ENCODE measurements at places on chromosomes 6 and 20. TPM values are rescaled to one million over a fixed set of nuclear protein-coding genes. Genes with fewer than 3 reads are reported as not detected.

Gene IL17F
- total RNA-seq = not detected

GRCh38 chr20:43534791-43535350 is 24.0 kb upstream of the SGK2 start:
- DNase-seq = no peak
- H3K4me3 ChIP-seq = no peak overlapping the region
- no peaks in the 10 kb centered on the region for H3K36me3 ChIP-seq
- no peaks in the 10 kb centered on the region for H3K4me1 ChIP-seq
- no peak overlapping the region for H3K27ac ChIP-seq

Gene E2F1
- 42.6 TPM for total RNA-seq

DNA sequence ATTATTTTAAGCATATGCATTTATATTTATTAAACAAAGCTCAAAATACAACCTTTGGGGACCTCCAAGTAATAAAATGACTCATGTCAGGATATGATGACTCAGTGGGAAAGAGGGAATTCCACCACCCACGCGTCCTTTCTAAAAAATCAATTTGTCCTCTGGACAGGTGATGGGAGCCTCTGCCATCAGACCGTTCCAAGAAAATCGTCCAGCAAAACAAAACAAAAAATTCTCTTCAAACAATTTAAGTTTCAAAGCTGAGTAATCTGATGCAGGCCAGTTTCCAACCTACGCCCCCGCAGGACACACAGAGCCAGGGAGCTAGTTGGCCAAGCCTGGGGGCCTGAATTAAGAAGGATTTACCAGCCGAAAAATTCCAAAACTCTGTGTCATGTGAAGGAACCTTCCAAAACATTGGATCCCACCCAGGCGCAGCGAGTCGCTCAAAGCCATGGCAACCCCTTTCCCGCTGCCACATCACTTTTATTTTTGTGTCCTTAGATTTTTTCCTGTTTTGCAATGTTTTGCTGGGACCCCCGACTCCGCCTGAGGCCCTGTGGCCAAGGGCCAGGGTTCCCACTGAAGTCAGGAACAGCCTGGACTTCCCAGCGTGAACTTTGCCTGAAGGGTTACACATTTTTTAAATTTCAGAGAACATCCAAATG is 95.3 kb downstream of the NFATC2 start:
- H3K36me3 ChIP-seq = no peaks in the 10 kb centered on the region
- H3K4me3 ChIP-seq = no peak overlapping the region
- no peaks in the 10 kb centered on the region for H3K27me3 ChIP-seq
- no peak overlapping the region for H3K27ac ChIP-seq
- H3K4me1 ChIP-seq = no peaks in the 10 kb centered on the region
- peak; percentile 23 for DNase-seq

Gene AURKA
- 96.9 TPM for total RNA-seq

- H3K36me3 ChIP-seq = no peaks in the 10 kb centered on the region
- no peak overlapping the region for H3K27ac ChIP-seq
- no peak for DNase-seq
- peaks cover 4% of the 10 kb centered on the region for H3K4me1 ChIP-seq
These were observed 30.7 kb downstream of the MDFI start for GRCh38 chr6:41668968-41669367.

- DNase-seq = no peak
- no peaks in the 10 kb centered on the region for H3K27me3 ChIP-seq
- peak overlapping the region; percentile 94 for H3K27ac ChIP-seq
These were observed 34.7 kb downstream of the GHRH start for GRCh38 chr20:37226889-37227288.

DNA sequence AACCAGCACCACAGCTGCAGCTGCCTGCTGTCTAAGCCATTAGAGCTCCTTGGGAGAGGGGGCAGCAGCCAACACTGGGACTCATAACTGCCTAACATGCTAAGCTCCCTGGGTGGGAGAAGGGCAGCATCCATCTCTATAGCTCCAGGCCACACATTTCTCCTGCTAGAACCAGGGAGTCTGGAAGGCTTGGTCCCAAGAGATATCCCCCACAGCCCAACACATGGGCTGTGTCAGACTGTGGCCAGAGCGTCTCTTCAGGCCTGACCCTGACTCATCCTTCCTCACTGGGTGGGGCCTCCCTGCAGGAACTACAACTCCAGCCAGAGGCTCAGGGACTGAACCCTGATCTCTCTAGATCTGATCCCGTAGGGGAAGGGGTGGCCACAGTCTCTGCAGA is 411.1 kb downstream of the HDGFL1 start:
- no peaks in the 10 kb centered on the region for H3K4me1 ChIP-seq
- H3K27me3 ChIP-seq = no peaks in the 10 kb centered on the region
- no peak overlapping the region for H3K4me3 ChIP-seq
- DNase-seq = no peak

DNA sequence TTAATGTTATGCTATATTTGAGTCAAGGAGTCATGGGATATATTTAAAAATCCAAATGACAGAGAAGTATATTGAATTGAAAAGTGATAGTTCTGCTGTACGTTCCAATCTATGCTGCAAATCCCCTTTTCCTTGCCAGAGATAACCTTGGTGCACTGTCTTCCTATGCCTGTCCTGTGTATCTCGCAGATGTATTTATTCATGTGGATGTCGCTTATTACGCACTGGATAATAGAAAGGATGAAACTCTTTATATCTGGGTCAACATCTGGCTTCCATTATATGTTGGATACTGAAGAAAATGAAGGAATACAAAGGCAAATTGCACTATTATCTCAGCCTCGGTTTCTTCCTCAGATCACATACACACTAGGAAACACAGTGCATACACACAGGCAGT is 331.3 kb downstream of the BCKDHB start:
- no peak overlapping the region for H3K27ac ChIP-seq
- H3K36me3 ChIP-seq = no peaks in the 10 kb centered on the region
- no peak overlapping the region for H3K4me3 ChIP-seq
- no peak for DNase-seq
- peaks cover 30% of the 10 kb centered on the region for H3K4me1 ChIP-seq

- H3K27ac ChIP-seq = peak overlapping the region; percentile 2
- peaks cover 26% of the 10 kb centered on the region for H3K4me1 ChIP-seq
- no peaks in the 10 kb centered on the region for H3K27me3 ChIP-seq
- no peak overlapping the region for H3K4me3 ChIP-seq
- no peaks in the 10 kb centered on the region for H3K36me3 ChIP-seq
These were observed 165.9 kb downstream of the SASH1 start for GRCh38 chr6:148508401-148509041.

DNA sequence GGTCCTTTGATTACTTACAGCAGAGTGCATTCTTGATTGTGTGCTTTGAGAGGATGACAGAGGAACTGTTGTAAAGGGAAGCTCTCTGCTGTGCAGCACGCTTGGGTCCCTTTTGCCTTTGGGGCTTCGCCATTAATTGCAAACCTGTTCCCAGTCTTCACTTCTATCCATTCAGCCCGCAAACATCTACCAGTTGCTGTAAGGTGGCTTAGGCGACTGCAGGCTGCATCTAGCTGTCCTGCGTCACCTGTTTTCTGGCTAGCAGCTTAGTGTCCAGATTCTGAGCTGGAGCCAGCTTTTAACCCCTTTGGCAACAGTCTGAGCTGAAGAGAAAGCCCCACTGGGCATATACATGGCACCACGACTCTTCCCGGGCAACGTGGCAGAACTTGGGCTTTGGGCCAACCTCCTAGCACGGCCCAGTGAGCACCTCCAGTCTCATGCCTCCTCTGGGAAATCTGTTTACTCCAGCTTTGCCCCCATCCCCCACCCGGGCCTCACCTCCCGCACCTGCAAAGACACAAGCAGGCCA is 2.5 kb upstream of the FASTKD5 start:
- H3K4me3 ChIP-seq = no peak overlapping the region
- no peaks in the 10 kb centered on the region for H3K27me3 ChIP-seq
- DNase-seq = peak; percentile 49
- peaks cover 8% of the 10 kb centered on the region for H3K4me1 ChIP-seq

DNA sequence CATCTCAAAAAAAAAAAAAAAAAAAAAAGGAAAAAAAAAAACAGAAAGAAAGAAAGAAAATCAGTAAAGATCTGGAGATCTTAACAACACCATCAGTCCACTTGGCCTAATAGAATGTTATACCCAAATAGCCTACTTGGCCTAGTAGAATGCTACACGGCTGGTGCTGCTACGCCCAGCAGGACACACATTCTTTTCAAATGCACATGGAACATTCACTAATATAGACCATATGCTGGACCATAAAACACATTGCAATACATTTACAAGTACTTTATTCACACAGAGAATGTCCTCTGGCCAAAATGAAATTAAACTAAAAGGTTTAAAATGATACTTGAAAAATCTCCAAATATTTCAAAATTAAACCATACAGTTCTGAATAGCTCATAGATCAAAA is 80.0 kb upstream of the TNFAIP3 start:
- H3K27ac ChIP-seq = no peak overlapping the region
- no peak overlapping the region for H3K4me3 ChIP-seq
- no peaks in the 10 kb centered on the region for H3K36me3 ChIP-seq
- no peaks in the 10 kb centered on the region for H3K27me3 ChIP-seq
- H3K4me1 ChIP-seq = no peaks in the 10 kb centered on the region
- DNase-seq = no peak

- H3K27ac ChIP-seq = no peak overlapping the region
- no peaks in the 10 kb centered on the region for H3K36me3 ChIP-seq
- no peak overlapping the region for H3K4me3 ChIP-seq
- DNase-seq = no peak
These were observed 133.4 kb upstream of the DTNBP1 start for GRCh38 chr6:15796130-15796771.

DNA sequence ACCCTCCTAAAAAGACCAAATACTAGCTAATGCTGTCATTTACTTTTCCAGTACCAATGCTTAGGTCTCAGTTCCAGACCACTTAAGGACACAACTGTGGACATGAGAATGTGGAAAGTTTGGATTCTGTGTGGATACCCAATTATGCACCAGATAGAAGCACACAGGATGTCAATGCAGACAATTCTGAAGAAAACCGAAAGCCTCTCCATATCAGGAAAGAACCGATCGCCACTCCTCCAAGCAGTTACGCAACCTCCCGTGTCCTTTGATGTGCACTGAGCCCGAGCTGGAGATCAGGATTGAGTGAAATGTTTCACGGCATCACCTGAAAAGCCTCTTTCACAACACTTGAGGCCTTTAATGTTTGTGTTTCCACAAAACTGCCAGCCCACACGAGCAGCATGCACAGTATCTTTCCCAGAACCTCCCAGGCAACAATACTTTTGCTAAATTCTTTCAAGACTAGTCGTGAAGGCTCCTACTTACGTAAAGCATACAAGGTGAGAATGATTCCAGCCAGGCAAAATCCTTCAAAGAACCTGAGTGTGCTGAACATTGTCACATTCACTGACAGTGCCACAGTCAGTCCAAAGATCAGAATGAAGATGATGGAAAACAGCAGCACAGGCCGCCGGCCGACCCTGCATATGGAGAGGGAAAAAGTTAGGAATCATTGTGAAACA is 47.0 kb downstream of the SLC22A23 start:
- peaks cover 48% of the 10 kb centered on the region for H3K4me1 ChIP-seq
- no peak overlapping the region for H3K27ac ChIP-seq
- H3K4me3 ChIP-seq = no peak overlapping the region
- H3K36me3 ChIP-seq = 0 out of 2 replicates have a peak, but pooled peaks cover 6% of the 10 kb centered on the region

DNA sequence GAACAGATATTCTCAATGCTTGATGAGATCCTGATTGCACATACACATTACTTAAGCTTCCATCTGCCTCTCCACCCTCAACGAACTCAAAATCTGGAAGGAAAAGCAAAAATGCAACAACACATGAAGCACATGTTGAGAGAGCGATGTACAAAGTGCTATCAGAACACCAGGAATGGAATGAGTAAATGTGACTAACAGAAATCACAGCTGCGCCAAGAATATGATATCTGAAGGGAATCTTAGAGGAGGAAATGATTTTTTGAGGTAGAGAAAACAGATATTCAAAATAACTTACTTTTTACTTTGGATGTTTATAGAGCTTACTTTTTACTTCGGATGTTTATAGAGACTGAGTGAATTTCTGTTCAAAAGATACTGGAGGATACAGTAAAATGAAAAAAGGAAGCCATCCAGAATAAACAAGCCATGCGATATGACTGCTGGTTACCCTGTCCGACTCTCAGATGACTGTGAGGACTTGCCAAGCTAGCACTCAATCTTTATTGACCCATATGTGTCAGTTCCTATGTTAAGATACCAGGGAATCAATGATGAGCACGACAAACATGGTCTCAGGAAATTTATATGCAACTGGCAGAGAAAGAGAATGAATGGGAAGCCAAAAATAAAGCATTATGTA is 102.0 kb downstream of the SMLR1 start:
- no peak overlapping the region for H3K27ac ChIP-seq
- H3K4me3 ChIP-seq = no peak overlapping the region
- H3K27me3 ChIP-seq = no peaks in the 10 kb centered on the region
- no peak for DNase-seq
- H3K36me3 ChIP-seq = no peaks in the 10 kb centered on the region

GRCh38 chr20:11372876-11373790 is 544.6 kb upstream of the BTBD3 start:
- H3K4me1 ChIP-seq = peaks cover 9% of the 10 kb centered on the region
- H3K27ac ChIP-seq = no peak overlapping the region
- no peak overlapping the region for H3K4me3 ChIP-seq
- H3K27me3 ChIP-seq = no peaks in the 10 kb centered on the region
- no peak for DNase-seq

- no peak for DNase-seq
- no peak overlapping the region for H3K27ac ChIP-seq
- H3K27me3 ChIP-seq = no peaks in the 10 kb centered on the region
- no peaks in the 10 kb centered on the region for H3K4me1 ChIP-seq
- H3K4me3 ChIP-seq = no peak overlapping the region
These were observed 4.7 kb upstream of the CST5 start for GRCh38 chr20:23884136-23884770.

DNA sequence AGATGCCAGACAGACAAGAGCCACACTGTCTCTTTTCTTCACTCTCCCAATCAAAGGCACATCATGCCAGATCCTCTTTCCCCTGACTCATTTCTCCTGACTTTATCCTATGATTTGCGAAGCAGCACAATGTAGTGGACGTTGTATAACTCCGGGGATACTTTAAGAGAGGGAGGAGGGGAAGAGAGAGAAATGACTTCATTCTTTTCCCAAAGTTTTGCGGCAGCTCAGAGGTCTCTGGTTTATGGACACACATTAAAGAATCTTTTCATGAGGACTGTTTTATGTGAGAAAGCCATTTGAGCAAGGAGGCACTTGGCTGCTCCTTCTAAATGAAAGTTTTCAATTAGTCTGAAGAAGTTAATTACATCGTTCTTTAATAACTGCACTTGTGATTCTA is 75.1 kb upstream of the MC3R start:
- no peaks in the 10 kb centered on the region for H3K36me3 ChIP-seq
- H3K27ac ChIP-seq = no peak overlapping the region
- no peak overlapping the region for H3K4me3 ChIP-seq
- H3K4me1 ChIP-seq = no peaks in the 10 kb centered on the region
- H3K27me3 ChIP-seq = no peaks in the 10 kb centered on the region
- DNase-seq = no peak

Measured in GM23338 (cell line).